ENCODE measurements at places on chromosomes 6 and 20. TPM values are rescaled to one million over a fixed set of nuclear protein-coding genes. Genes with fewer than 3 reads are reported as not detected.

TRIM10 gene
- not detected for total RNA-seq

GRCh38 chr6:89984926-89985750, 90.9 kb downstream of the GJA10 start:
- DNase-seq = peak; percentile 61

GRCh38 chr6:25944688-25945574, 14.4 kb upstream of the SLC17A2 start:
- no peak for DNase-seq

DNA sequence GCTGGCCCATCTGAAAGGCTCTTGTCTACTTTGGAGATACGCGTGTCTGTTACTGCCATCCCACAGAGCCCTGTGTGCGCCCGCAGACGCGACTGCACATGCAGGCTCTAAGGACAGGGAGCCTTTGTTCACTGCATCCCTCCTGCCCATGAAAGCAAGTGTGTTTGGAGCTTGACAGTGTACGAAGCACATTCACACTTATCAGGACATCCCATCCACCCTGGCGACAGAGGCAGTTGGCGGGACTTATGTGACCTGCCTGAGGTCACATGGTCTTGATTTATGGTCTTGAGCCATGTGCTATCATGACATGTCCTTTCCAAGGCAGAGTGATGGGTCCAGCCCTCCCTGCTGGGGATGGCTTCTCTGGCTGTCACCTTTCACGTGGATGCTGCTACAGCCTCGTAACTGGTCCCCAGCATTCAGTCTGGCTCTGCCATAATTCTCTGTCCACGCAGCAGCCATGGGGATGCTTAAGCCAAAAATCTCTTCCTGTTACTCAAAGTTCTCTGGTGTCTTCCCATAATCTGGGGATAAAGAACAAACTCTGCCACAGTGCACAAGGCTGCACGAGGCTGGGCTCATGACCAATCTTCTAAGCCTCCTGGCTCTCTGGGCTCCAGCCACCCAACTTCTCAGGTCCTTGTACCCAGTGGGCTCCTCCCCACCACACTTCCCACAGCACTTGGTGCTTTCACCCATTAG, 36.3 kb upstream of the FAM83D start:
- DNase-seq = no peak

- peak; percentile 68 for DNase-seq
Measured at GRCh38 chr6:43278524-43279078, 19.5 kb upstream of the SLC22A7 start.

DNA sequence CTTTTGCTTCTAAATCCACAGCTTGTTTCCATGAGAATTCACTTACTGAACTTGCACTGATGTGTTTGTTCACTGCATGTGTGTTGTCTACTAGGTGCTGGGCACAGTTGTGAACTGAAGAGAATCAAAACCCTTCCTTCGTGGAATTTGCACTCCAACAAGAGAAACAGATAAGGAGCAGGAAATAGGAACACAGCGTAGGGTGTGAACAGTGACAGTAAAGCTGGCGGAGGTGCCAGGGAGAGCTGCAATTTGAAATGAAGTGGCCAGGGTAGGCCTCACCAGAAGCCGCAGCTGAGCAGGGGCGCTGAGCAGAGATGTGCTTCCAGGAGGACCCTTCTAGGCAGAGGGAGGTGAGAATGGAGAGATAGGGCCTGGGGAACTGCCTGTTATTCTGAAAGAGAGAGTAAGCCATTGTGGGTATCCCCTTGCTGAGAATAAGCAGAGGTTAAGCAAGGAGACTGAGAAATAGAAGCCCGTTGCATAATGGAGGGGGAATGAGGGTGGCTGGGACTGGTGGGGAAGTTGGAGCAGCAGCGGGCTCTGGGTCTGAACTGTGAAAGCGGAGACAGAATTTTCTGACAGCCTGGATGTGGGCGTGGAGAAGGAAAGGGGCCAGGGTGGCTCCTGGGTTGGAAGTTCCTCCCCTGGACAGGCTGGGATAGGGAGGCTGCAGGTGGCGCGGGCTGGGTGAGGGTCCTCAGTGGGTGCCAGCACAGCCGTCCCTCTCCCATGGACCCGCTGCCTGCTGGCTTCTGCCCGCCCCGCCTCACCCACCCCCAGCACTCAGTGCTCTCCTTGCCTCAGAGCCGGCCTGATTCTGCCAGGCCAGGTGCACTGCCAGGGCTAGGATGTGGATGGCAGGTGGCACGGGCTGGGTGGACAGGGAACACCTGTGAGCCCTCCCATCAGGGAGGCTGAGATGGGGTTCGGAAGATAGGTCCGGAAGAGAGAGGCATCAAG, 114.7 kb upstream of the AFDN start:
- no peak for DNase-seq

RGS17 gene
- total RNA-seq = 0.25 TPM

SLPI gene
- 1.7 TPM for total RNA-seq

- DNase-seq = no peak
Measured at GRCh38 chr6:41159415-41160082, 3.4 kb downstream of the TREM2 start.

CALHM4 gene
- not detected for total RNA-seq

GRCh38 chr6:148272597-148272996, 70.0 kb upstream of the SASH1 start:
- DNase-seq = peak; percentile 43

- DNase-seq = peak; percentile 2
Measured at GRCh38 chr6:99187429-99187828, 162.0 kb downstream of the FAXC start.

DNA sequence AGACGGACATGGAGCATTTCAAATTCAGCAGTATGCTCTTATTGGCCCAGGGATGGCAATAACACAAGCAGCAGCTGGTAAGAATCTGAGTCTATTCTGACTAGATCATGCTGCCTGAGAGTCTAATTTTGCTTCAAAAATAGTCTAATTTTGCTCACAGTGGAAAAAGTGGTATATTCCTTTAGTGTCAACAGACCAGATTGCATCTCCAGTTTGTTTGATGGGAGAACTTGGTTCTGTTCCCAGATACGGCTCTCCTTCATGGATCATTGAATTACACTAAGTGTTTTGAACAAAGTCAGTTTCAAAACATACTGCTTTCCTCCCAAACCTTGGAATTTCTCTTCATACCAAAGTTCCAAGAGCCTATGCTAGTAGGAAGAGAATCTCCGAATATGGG, 586.1 kb downstream of the RNF144B start:
- no peak for DNase-seq

JPH2 gene
- total RNA-seq = 9.7 TPM

WFDC2 gene
- not detected for total RNA-seq

- DNase-seq = no peak
Measured at GRCh38 chr6:157677235-157677634, 145.8 kb upstream of the SNX9 start.

GRCh38 chr6:115817161-115817560, 243.5 kb downstream of the FRK start:
- no peak for DNase-seq

Measured in GM23248 (cell line).